ENCODE measurements at places on chromosomes 3 and 15.

GRCh38 chr15:58139989-58140522, 1.9 kb downstream of the AQP9 start:
- DNase-seq: no peak

- DNase-seq: no peak
Observed at GRCh38 chr3:12107071-12107713, 51.5 kb downstream of the TIMP4 start.

DNA sequence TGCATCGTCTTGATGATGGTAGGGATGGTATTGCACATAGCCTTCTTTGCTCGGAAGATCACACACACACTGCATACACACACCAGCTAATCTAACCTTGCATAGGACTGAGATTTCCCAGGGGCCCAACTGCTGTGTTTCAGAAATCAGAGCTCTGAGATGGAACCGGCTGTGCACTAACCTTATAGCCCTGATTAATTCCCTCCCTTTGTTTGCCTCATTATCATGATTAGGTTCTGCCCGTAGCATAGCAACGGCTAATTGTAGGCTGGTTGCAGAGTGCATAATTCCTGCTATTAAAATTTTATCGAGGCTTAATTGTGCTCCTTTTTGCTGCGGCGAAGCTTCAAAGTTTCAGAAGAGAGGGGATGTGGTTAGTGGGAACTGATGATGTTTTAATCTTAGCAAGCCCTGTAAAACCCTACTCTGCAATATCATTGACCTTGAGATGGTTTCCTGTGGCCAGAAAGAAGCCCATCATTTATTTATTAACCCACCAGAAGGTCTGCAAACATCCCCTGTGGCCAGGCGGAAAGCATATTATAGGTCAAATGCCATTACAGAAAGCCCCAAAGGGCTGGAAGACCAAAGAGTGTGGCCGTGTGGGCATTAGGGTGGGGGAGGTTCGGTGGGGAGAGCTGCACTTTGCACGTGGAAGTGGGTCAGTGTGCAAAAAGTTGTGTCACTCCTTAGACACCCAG, 56.2 kb upstream of the GLCE start:
- DNase-seq: no peak

DNA sequence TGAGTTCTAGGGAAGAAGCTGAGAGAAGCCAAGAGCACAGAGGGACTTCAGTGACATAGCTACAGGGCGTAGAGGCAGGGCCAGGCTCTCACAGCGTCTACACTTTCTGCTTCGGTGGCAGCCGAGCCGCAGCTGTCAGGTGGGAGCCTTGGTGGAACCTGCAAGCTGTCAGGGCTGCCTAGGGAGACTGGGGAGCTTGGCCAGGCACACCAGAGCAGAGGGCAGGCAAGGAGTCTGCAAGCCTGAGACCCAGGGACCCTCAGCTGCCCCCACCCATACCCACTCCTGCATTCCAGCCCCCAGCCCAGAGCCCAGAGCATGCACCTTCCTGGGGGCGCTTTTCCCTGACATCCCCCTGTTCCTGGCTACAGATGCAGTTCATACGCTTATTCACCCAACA, 13.4 kb upstream of the KLF15 start:
- no peak for DNase-seq

DNA sequence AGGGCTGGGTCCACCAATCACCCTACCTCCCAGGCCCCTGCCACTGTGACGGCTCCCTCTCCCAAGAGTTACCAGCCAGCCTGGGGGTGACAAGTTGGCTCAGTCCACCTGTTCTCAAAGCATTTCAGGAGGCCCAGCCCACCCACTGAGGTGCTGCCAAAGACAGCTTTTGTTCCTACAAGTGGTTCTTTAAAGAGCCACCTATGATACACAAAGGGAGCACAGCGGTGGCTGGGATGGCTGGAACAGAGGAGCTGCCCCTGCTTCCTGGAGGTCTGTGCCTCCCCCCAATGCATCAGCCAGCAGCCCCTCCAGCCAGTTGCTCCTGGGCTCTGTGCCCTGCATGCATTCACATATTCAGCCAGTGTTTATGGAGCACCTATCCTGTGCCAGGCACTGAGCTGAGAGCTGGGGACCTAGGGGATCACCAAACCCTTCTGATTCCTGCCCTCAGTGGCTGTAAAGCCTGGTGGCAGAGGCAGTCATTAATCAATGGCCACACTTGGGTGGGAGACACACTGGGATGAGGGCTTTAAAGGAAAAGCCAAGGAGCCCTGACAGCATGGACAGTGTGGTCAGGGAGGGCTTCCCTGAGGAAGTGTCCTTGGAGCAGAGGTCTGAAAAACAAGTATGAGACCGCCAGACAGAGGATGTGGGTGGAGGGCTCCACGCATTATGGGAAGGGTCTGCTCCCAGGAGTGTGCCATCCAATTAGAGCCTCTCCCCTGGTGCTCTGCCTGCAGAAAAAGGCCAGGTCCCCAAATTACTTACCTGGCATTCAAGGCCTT, 107.1 kb upstream of the LINGO1 start:
- DNase-seq: no peak

DNA sequence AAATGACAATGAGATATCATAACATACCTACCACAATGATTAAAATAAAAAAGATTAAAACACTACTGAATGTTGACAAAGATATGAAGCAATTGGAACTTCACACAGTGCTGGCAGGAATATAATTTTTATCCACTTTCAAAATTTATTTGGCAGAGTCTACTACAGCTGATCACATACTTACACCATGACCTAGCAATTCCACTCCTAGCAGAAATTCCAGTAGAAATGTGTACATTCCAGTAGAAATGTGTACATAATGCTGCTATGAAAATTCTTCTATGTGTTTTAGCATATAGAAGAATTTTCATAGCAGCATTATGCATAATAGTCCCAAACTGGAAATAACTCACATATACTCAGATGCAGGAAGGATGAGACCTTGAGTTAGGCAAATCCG, 43.5 kb downstream of the IFT57 start:
- DNase-seq: no peak

GRCh38 chr15:82052751-82053150, 6.9 kb upstream of the MEX3B start:
- DNase-seq: no peak

DNA sequence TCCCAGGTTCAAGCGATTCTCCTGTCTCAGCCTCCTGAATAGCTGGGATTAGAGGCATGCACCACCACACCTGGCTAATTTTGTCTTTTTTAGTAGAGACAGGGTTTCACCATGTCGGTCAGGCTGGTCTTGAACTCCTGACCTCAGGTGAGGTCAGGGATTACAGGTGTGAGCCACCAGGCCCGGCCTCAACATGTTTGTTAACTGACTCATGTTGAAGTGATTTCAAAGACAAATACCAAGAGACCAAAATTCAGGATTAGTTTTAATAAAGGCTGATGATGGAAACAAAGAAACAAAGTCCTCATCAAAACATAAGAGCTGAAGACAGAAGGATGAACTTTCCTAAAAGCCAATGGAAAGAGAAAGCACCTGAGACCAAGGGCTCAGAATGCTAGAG, 36.5 kb downstream of the SLC12A6 start:
- no peak for DNase-seq

- no peak for DNase-seq
Observed at GRCh38 chr3:35745802-35746484, 106.6 kb downstream of the ARPP21 start.

- DNase-seq: no peak
Observed at GRCh38 chr3:10531031-10531430, 25.6 kb upstream of the ATP2B2 start.

- no peak for DNase-seq
Observed at GRCh38 chr3:99895703-99896441, 78.2 kb downstream of the CMSS1 start.

GRCh38 chr3:179000144-179000543, 71.5 kb downstream of the ZMAT3 start:
- no peak for DNase-seq

DNA sequence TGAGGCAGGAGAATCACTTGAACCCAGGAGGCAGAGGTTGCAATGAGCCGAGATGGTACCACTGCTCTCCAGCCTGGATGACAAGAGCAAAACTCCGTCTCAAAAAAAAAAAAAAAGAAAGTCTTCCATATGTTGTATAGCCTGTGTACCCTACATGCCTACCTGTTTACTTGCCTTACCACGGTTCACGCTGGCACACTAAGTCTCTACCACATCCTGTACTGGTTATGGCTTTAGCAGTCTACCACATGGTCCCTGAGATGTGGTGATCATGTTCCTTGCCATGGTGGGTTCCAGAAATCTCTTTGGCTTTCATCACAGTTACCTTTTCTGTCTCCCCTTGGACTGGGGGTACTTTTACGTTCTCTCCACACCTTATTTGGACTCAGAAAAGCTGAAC, 63.8 kb upstream of the TBC1D5 start:
- no peak for DNase-seq

DNA sequence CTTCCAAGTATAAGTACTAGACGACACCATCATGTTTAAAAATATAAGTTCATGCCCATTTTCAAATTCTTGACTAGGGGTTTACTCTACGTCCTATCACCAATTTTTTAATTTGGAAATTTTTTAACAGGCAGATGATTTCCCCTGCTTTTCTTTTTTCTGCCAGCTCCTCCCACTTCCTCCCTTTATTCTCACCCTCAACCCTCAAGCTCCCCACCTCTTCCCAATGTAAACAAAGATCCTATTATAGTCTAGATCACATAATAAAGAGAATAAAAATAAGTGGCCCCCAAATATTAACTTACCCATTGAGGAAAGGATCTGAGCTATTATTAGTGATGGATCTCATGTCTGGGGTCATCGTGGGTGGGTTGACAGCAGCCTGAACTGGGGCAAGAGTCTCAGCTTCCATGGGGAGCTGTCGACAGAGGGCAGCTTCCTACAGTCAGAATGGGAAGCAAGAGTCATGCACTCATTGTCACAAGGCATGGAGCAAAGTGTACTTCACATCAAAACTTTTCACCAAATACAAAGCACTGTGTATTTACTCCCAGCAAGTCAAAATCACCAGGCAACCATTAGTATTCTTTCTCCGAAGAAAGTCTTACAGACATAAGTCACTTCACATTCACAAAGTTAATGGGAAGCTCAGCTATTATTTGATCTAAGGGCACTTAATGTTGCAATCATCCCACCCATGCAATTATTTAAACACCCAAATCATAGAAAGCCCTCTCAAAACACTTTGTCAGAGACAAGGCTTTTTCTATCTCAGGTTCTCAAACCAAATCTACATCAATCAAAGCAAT, 53.2 kb downstream of the TM4SF4 start:
- no peak for DNase-seq

DNA sequence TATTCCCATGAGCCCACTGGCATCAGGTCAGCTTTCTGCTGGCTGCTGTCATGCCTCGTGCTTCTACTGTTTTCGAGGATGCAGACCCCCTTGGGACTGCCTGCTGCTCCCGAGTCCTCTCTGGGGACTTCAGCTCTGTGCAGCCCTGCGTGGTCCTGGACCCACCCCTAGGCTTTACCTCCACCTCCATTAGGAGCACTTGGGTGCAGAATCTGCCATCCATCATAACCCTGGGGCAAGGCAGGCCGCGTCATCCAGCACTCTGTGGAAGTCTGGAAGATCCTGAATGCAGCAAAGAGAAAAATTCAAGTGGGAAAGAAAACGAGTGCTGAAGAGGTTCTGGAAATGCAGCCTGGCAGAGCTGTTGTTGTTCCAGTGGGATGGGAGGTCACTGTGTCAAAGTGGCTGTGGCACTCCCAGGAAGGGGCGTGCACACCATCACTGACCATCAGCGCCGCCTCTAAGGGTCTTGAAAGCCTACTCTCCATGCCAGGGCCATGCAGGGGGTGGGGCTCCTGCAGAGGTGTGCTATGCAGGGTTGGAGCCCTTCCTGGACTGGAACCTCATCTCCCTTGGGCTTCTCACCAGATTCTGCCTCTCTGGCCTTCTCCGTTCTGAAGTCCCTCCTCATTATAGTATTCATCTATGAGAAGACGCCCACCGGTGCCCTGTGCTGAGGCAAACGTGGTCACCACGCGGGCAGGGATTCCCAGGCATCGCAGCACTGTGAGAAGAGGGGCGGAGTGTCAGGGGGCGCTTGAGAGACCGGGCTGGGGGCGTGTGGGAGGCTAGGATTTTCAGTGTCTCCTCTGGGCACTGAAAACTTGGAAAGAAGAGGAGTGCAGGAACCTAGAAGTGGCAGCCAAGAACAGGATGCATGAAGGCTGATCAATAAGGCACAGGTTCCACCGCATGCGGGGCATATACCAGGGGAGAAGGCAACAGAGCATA, 12.5 kb downstream of the EPB42 start:
- no peak for DNase-seq

DNA sequence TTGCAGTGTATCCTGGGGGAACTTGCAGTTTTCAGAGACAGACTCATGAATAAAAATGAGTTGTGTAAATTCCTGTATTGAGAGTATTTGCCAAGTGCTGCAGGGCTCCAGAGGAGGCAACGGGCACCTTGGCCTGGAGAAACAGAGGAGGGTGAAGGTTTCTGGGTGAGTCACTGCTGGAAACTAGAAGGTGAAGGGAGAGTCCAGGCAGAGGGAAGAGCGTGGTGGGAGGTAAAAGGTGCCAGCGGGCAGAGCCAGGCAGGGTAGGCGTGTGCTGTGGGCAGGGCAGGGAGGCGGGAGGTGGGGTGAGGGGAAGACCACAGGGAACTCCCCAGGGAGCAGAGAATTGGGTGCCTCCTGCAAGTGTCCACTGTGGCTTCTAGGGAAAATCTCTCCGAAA, 120.8 kb downstream of the SLCO3A1 start:
- DNase-seq: no peak

- DNase-seq: no peak
Observed at GRCh38 chr15:59668556-59668955, 11.2 kb upstream of the GTF2A2 start.

DNA sequence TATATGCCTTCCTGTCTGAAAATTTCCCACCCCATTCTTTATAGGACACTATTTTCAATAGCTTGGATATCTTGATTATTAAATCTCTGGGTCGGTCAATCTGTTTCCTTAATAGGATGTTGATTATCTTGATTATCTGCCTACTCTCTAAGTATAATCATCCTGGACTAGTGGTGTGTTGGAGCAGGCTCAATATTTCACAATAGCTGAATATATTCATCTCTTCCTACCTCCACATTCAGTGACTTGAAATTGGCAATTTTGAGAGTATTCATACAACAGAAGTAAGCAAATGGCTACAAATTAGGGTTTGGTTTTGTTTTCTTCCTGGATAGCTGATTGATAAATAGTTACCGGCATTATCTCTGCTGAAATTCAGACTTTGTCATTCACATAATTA, 1162.6 kb downstream of the ROBO1 start:
- DNase-seq: no peak

- no peak for DNase-seq
Observed at GRCh38 chr3:95228416-95228815, 1165.6 kb downstream of the NSUN3 start.

DNA sequence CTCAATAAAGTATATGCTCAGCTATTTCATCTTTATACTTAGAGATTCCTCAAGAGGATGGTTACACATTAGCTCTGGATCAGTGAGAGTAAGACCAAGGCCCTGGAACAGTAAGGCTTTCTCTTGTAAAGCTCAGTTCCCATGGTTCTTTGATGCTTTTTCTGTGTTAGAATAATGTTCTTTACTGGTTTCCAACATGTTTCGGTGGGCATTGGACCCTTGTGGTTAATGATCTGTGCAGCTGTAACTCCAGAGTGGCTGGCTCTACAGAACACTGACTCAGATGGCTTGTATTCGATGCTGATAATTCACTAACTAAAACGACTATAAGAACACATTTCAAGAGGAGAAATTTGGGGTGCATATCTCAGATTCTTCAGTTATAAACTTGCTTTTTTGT, 114.7 kb downstream of the AKAP13 start:
- DNase-seq: no peak
